T-helper 17 cell (primary cell): ENCODE measurements at places on chromosomes 6 and 20. TPM values are rescaled to one million over a fixed set of nuclear protein-coding genes. Genes with fewer than 3 reads are reported as not detected.
A peak's percentile ranks its signal among the peaks of the same experiment; 100 is the strongest.

Gene BICRAL
- total RNA-seq, result 34.1 TPM

Gene CLVS2
- total RNA-seq, result not detected

- no peak for DNase-seq
These were observed 178.1 kb upstream of the PRDM1 start for GRCh38 chr6:105907991-105908390.

Gene ACSS1
- 33.1 TPM for total RNA-seq

Gene SRMS
- not detected for total RNA-seq

DNA sequence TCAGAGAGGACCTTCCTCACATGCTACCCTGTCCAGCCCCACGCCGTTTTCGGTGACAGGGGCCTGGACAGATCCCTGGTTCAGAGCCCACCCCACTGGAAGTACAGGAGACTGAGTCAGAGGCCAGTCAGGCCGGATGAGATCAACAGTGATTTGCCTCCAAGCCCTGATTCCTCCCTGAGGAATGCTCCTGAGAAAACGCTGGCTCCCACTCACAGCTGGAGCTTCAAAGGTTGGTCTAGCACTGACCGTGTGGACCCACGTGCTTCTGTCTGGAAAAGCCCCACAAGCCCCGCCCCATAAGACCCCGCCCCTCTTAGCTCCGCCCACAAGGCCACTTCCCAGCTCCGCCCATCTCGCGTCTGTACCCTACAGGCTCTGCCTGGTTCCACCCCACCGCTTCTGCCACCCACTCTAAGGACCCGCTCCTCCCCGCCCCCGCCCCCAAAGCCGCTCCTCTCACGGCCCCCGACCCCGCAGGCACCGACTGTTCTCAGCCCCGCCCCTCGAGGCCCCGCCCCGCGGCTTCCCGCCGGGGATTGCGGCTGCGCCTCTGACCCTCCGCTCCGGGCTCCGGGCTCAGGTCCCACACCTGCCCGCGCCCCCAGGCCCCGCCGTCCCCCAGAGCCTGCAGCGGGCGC, 64.9 kb upstream of the BHLHE23 start:
- DNase-seq, result peak; percentile 9

DNA sequence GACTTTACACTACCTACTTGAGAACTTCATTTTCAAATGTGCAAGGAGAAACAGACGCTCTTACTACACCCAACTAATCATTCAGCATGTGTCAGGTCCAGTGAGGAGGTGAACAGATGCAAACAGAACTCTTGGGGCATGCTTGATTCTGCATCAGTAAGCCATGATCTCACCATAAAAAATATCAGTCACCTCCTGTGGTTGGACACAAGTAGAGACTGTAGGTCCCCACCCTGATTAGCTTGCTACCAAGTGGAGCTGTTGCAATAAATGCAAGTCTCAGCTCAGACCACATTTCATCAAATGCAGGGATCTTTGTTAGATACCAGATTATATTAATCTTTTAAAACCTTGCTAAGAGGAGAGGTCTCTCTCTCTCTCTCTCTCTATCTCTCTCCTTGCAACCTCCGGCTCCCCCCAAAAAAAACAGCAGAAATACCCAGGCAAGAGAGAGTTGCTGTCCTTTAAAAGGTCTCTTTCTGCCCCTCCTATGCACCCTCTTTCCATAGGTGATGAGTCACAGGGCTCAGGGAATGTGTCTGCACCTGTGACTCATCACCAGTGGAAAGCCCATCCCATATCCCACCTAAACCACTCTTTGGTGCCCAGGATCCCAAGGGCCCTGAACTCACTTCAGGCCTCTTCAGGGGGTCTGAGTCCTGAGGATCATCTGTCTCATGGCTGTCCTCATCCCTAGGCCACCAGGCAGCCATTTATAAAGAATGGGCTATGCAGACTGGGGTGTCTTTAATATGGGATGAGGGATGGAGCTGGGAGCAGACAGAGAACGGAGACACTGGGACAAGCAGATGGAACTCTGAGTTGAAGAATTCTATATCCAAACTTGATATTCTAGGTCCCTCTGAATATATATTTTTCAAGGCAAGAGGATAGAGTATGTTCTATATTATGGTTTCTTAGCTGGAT, 154.5 kb downstream of the QRSL1 start:
- no peak for DNase-seq

GRCh38 chr6:137820952-137821351, 46.1 kb upstream of the TNFAIP3 start:
- DNase-seq, result no peak

DNA sequence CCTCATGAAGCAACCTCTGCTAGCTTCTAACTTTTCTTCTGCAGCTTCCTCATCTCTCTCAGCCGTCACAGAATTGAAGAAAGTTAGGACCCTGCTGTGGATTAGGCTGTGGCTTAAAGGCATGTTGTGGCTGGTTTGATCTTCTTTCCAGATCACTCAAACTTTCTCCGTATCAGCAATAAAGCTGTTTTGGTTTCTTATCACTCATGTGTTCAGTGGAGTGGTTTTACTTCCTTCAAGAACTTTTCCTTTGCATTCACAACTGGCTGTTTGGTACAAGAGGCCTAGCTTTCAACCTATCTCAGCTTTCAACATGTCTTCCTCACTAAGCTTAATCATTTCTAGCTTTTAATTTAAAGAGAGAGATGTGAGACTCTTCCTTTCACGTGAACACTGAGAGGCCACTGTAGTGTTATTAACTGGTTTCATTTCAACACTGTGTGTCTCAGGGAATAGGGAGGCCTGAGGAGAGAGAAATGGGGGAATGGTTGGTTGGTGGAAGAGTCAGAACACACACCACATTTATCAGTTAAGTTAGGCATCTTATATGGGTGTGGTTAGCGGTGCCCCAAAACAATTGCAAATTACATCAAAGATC, 17.2 kb downstream of the ZSCAN23 start:
- no peak for DNase-seq

Gene OPRL1
- total RNA-seq, result 2.7 TPM

Gene ZNF343
- total RNA-seq, result 6.1 TPM

DNA sequence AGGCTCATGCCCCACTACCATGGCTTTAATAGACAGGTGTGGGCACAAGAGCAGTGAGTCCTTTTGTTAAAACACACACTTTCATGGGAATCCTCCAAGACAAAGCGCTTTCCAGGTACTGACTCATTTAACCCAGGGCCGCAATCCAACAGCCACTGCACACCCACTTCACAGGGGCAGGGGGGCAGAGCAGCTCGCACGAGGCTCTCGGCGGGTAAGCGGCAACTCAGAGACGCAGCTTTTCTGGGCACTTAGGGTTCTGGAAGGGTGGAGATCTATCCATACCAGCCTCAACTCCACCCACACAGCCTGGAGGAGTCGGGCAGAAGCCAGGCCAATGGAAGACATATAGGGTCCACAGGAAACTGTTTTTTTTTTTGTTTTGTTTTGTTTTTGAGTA, 28.6 kb downstream of the PSMG4 start:
- DNase-seq, result no peak

DNA sequence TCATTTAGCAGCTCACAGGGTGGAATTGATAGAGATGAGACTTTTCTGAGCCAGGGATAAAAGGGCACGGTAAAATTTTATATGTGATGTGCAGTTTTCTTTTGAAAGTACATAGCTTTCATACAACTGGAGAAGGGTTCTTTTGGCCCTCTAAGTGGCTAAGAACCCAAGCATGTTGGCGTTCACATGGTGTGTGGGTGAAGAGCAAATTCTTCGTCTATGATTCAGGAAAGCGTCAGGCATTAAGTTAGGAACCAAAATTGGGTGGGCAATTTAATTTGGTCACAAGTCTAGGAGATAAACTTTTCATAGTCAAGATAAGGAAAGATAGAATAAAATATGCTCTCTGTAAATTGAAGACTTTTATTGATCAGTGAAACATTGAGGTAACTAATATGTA, 153.9 kb downstream of the UTRN start:
- DNase-seq, result no peak

GRCh38 chr20:23085436-23086055, 578 bp downstream of the CD93 start:
- DNase-seq, result no peak

DNA sequence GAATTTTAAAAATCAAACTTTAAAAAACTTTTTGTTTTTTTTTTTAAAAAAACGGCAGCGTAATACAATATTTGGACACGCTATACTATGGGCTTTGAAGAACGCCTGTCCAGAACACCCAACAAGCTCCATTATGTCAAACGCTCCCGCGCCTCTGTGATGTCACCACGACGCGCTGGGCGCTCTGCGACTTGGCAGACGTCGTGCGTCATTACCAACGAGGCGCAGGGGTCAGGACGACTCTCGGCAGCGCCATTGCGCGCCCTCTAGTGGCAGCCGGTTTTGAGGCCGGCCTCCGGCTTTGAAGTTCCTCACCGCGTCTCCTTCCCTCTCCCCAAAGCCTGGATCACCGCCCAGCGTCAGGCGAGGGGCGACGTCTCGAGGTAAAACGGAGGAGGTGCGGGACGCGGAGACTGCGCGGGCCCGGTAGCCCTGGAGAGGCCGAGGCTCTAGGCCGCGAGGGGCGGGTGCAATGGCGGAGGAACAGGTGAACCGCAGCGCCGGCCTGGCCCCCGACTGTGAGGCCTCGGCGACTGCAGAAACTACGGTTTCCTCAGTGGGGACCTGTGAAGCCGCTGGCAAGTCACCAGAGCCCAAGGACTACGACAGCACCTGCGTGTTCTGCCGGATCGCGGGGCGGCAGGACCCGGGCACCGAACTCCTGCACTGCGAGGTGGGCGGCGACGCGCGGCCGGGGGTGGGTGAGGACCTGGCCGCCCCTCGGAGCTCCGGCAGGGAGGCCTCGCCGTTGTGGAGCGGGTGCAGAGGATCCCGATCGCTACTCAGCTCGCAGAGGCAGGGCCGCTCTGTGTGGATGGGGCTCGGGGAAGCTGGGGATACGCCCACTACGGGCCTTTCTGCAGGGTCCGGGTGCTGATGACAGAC, at the start of gene HINT3:
Gene HINT3 (plus strand): TSS at position 265 of the 885 bp plus-strand sequence. CDS start 208 bp downstream, at position 473.
- peak; percentile 98 for DNase-seq

Gene KCNK15
- total RNA-seq, result not detected

DNA sequence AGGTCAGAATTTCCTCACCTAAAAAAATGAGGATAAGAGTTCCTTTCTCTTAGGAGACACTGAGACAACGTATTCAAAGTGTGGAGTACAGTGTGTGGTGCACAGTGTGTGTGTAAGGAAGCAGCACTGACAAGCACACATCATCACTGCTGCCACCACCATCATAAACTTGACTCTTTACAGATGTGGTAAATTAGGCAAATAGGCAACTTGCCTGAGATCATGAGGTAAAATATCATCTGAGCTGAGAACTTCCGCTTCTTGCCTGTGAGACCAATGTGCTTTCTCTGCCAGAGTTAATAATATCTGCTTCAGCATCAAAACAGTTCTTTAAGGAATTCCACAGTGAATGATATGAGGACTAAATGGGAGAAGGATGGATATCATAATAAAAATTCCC, 52.7 kb downstream of the LYRM4 start:
- no peak for DNase-seq

Gene MATN4
- not detected for total RNA-seq

DNA sequence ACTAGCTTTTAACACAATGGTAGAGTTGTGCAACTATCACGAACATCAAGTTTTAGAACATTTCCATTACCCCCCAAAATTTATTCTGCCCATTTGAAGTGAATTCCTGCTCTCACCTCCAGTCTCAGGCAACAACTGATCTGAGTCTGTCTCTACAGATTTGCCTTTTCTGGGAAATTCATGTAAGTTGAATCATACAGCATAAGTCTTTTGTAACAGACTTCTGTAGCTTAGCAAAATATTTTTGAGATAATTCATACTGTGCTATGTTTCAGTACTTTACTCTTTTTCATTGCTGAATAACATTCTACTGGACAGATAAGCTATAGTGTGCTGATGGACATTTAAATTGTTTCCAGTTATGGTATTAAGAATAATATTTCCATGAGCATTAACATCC, 447.3 kb upstream of the GJE1 start:
- DNase-seq, result no peak

DNA sequence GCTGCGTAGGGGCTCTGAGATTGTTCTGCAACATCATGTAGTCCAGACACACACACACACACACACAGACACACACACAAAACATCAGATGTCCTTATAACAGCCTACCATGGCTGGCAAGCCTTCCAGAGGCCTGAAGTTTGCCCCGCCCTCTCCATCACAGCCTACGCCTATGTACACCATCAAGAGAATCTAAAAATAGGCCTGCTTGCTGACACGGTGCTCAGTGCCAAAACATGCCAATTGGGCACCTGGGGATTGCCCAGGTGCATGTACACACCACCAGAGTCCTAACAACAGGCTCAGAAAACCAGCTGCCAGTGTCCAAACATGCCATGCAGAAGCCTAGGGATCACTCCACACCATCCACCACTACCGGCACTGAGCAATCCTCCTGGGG, 391.7 kb upstream of the SPTLC3 start:
- no peak for DNase-seq

GRCh38 chr6:117607511-117607910, 5.2 kb upstream of the GOPC start:
- DNase-seq, result no peak

- DNase-seq, result no peak
These were observed 31.2 kb downstream of the CHMP4B start for GRCh38 chr20:33842346-33842745.

DNA sequence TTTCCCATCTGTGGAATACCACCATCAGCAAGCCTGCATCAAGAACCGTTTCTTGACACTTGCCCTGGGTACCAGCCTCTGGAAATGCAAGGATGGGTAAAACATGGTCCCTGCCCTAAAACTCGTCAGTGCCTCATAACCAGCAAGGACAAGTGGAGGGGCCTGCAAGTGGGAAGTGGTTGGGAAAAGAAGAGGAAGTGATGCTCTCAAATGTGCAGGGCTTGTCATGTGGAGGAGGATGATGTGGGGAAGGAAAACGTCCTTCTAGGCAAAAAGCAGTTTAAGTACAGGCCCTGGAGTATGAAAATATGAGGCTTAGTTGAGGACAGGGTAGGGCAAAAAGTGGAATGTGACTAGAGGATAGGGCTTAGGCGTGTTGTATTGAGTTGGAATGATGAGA, 19.0 kb downstream of the RREB1 start:
- DNase-seq, result no peak

DNA sequence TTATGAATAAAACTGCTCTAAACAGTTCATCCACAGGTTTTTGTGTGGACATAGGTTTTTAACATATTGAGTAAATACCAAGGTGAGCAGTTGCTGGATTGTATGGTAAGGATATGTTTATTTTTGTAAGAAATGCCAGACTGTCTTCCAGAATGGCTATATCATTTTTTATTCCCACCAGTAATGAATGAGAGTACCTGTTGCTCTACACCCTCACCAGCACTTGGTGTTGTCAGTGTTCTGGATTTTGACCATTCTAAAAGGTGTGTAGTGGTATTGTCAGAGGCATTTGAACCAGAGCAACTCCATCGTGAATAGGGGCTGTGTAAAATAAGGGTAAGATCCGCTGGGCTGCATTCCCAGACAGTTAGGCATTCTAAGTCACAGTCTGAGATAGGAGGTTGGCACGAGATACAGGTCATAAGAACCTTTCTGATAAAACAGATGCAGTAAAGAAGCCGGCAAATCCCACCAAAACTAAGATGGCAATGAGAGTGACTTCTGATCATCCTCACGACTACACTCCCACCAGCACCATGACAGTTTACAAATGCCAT, 12.9 kb upstream of the NT5E start:
- no peak for DNase-seq

DNA sequence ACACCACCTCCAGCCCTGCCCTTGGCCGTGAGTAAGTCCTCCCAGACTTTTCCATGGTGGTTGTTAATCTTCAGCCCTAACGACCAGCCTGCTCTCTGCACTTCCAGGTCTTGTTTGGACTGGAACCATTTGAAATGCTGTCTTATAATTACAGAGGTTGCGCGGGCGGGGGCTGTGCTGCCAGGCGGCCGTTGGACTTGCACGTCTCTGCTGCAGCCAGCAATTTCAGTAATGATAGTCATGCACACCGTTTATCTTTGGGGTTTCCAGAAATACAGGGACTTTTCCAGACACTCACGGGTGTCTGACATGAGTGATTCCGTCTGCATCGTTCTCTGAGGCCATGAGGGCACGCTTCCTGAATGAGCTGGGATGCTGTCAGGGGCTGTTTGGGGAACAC, 118.2 kb downstream of the BMP7 start:
- DNase-seq, result no peak
